Osteocyte (in vitro differentiated cells): ENCODE measurements at places on chromosomes 7 and 10. TPM values are rescaled to one million over a fixed set of nuclear protein-coding genes. Genes with fewer than 3 reads are reported as not detected.

The RPEL1 gene
- total RNA-seq = not detected in 2 replicates

The TFEC gene
- not detected in 2 replicates for total RNA-seq

The EGFR gene
- 56.2 and 56.5 TPM in 2 replicates for total RNA-seq

- no peak overlapping the region for H3K27ac ChIP-seq
- no peak for DNase-seq
- no peaks in the 10 kb centered on the region for H3K27me3 ChIP-seq
- H3K36me3 ChIP-seq = no peaks in the 10 kb centered on the region
- peaks cover 13% of the 10 kb centered on the region for H3K4me1 ChIP-seq
Measured at GRCh38 chr7:84677117-84677732, 482.6 kb upstream of the SEMA3A start.

DNA sequence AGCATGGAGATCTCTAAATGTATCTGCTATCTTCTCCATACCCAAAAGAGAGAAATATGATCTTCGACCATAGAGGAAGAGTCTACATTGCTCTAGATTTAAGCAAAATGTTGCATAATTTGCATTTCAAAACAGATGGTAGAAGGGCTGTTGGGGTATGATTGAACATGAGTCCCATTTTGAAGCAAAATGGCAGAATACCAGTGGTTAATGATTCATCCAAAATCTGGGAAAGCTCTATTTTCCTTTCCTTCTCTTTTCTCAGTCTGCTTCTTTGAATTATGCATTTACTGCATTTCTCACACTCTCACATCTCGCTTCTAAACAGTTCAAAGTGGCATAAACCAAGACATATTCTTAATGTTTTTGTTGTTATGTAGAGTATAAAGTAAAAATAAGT is 178.5 kb downstream of the MACC1 start:
- DNase-seq = no peak
- H3K27me3 ChIP-seq = peaks cover 14% of the 10 kb centered on the region
- H3K27ac ChIP-seq = no peak overlapping the region
- H3K36me3 ChIP-seq = no peaks in the 10 kb centered on the region
- H3K4me3 ChIP-seq = no peak overlapping the region

DNA sequence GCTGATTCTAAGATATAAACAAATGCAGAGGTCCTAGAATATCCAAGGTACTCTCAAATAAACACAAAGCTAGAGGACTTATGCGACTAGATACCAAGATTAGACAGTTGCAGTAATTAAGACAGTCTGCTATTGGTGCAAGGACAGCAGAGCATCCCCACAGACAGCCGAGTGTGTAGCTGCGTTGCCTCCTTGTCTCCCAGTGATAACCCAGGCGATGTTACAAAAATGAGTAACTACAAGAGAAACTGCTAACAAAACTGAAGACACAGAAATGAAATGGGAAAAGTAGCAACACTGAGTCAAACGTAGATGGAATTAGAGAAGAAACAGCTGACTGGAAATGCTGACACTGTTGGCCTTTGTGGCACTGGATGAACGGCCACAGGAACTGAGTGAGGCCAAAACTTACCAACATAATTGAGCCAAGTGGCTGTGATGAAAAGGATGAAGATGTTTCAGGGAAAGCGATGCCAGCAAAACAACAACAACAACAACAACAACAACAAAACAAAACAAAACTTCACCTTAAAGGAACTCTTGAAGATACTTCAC is 54.3 kb downstream of the BAIAP2L1 start:
- H3K36me3 ChIP-seq = peaks cover 2% of the 10 kb centered on the region
- H3K27me3 ChIP-seq = no peaks in the 10 kb centered on the region
- no peak overlapping the region for H3K4me3 ChIP-seq
- no peak for DNase-seq

DNA sequence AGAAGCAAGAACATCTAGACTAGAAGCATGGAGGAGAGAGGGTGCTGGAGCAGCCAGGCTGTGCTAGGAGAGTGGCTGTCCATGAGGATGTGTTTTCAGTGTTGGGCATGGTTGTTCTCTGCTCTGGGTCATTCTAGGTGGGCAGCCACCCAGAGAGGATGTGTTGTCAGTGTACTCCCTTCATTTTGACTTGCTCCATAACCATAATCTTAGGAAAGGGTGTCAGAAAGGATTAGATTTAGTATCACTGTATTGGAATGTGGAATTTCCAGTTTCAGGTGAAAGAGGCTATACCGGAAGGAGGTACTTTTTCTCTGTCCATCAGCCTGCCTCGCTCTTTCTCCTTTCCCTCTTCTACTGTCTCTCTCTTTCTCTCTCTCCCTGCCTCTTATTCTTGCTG is 474.5 kb upstream of the PODXL start:
- H3K4me1 ChIP-seq = no peaks in the 10 kb centered on the region
- H3K4me3 ChIP-seq = no peak overlapping the region
- H3K36me3 ChIP-seq = no peaks in the 10 kb centered on the region
- DNase-seq = no peak
- no peak overlapping the region for H3K27ac ChIP-seq
- peaks cover 22% of the 10 kb centered on the region for H3K27me3 ChIP-seq

- H3K4me3 ChIP-seq = no peak overlapping the region
- H3K4me1 ChIP-seq = peaks cover 2% of the 10 kb centered on the region
- H3K27ac ChIP-seq = no peak overlapping the region
- DNase-seq = no peak
- H3K36me3 ChIP-seq = no peaks in the 10 kb centered on the region
Measured at GRCh38 chr10:121355161-121355560, 243.1 kb downstream of the FGFR2 start.

DNA sequence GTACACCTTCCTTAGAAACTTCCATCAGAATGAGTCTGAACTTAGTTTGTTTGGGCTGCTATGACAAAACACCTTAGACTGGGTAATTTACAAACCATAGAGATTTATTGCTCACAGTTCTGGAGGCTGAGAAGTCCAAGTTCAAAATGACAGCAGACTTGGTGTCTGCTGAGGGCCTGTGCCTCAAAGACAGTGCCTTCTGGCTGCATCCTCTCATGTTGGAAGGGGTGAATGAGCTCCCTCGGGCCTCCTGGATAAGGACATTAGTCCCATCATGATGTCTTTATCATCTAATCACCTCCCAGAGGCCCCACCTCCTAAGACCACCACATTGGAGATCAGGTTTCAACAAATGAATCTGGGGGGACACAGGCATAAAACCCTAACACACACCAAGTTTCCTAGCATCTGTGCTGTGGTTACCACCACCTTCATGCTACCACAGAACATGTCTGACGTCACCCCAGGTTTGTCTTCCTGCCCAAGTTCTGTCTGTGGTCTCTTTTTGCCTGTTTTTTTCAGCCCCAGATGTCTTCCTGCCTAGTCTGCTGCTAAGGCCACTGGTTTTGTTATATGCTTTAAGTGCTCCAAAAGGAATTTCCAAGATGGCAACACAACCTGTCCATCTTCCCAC is 150.9 kb upstream of the COBL start:
- no peaks in the 10 kb centered on the region for H3K4me1 ChIP-seq
- H3K27me3 ChIP-seq = no peaks in the 10 kb centered on the region
- H3K36me3 ChIP-seq = no peaks in the 10 kb centered on the region
- no peak overlapping the region for H3K4me3 ChIP-seq

DNA sequence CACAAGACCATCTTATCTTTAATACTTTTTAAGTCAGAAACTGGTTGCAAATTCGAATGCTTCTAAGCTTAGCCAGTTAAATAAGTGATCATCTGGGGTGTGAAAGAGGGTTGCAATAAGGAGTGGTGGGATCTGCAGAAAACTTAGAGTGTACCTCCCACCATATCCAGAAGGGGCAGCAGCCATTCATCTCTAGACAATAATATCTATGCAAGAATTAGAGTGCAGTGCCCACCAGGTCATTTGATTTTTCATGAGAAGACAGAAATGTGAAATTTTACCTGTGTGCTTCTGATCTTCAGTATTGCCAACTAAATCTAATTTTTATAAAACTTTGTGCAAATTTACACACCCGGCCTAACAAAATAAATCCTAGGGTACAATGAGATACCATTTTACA is 127.2 kb upstream of the SP4 start:
- H3K36me3 ChIP-seq = no peaks in the 10 kb centered on the region
- H3K4me3 ChIP-seq = no peak overlapping the region
- H3K4me1 ChIP-seq = no peaks in the 10 kb centered on the region
- DNase-seq = no peak
- H3K27me3 ChIP-seq = no peaks in the 10 kb centered on the region

DNA sequence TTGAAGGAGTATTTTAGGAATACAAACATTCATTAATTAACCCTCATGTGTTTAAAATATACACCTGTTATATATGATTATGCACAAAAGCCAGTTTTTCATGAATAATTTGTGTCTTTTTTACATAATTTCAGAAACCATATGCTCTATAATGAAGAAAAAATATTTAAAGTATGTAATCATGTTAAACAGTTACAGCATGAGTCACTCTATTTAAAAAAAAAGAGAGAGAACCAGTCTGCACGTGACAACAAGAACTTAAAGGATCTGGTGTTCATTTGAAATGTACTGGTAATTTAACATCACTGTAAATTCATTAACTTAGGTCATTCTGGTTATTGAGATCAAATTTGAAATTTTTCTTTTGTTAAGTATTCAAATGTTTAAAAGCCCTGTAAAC is 228.5 kb downstream of the CACNB2 start:
- H3K4me3 ChIP-seq = no peak overlapping the region
- peaks cover 32% of the 10 kb centered on the region for H3K4me1 ChIP-seq
- no peak for DNase-seq
- H3K27me3 ChIP-seq = no peaks in the 10 kb centered on the region
- H3K36me3 ChIP-seq = no peaks in the 10 kb centered on the region

DNA sequence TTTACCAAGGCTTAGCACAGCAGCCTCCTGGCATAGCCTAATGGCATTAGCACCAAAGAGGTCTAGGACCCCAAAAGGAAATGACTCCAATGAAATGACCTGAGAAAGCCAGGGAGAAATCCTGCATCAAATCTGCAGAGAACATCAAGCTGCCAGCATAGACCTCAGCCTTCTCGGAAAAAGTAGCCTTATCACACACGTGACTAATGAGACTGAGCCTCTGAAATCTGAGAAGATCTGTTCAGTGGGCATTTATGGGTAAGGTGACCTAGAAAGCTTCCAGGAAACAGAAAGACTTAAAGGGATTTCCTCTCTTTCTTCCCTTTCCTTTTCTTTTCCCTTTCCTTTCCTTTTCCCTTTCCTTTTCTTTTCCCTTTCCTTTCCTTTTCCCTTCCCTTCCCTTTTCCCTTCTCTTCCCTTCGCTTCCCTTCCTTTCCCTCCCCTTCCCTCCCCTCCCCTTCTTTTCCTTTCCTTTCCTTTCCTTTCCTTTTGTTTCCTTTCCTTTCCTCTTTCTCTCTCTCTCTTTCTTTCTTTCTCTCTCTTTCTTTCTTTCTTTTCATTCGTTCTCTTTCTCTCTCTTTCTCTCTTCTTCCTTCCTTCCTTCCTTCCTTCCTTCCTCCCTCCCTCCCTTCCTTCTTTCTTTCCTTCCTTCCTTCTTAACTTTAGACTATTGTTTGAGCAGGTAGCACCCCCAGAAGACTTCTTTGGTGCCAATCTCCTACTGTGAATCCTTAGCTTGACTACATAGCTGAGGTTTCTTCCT is 23.1 kb upstream of the PTTG1IP2 start:
- H3K4me1 ChIP-seq = peaks cover 5% of the 10 kb centered on the region
- no peak for DNase-seq
- H3K27me3 ChIP-seq = peaks cover 24% of the 10 kb centered on the region

DNA sequence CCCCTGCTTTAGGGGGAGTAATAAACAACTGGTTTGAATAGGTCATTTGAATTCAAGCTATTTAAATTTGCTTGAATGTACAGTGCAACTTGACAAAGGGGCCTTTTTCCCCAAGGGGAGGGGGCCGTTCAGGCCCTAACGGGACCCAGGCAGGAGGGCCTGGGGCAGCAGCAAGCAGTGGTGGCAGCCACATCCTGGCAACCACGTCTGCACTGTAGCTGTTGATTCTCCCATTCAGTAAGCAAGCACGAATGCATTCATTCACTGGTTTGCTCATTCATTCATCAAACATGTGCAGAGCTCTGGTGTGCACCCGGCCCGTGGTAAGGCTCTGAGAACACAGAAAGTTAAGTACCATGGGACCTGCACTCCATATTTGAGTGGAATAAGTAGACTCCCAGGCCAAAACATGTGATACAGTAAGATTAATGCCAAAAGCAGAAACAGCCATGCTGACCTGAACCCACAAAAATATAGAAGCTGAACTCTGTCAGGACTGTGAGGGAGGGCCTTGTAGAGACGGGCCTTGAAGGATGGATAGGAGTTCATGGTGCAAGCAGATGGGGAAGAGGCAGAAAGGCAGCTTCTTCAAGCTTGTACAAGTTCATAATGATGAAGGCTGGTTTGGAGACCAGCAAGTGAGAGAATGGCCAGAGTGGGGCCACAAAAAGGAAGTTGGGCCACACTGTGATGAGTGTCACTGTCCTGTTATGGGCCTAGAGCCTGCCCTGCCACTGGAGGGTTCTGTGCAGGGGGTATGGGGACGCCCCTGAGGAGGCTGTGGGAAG is 29.3 kb upstream of the C10orf53 start:
- H3K4me3 ChIP-seq = no peak overlapping the region
- no peaks in the 10 kb centered on the region for H3K36me3 ChIP-seq
- H3K4me1 ChIP-seq = peaks cover 5% of the 10 kb centered on the region
- peak; percentile 48 for DNase-seq
- no peak overlapping the region for H3K27ac ChIP-seq
- peaks cover 14% of the 10 kb centered on the region for H3K27me3 ChIP-seq

DNA sequence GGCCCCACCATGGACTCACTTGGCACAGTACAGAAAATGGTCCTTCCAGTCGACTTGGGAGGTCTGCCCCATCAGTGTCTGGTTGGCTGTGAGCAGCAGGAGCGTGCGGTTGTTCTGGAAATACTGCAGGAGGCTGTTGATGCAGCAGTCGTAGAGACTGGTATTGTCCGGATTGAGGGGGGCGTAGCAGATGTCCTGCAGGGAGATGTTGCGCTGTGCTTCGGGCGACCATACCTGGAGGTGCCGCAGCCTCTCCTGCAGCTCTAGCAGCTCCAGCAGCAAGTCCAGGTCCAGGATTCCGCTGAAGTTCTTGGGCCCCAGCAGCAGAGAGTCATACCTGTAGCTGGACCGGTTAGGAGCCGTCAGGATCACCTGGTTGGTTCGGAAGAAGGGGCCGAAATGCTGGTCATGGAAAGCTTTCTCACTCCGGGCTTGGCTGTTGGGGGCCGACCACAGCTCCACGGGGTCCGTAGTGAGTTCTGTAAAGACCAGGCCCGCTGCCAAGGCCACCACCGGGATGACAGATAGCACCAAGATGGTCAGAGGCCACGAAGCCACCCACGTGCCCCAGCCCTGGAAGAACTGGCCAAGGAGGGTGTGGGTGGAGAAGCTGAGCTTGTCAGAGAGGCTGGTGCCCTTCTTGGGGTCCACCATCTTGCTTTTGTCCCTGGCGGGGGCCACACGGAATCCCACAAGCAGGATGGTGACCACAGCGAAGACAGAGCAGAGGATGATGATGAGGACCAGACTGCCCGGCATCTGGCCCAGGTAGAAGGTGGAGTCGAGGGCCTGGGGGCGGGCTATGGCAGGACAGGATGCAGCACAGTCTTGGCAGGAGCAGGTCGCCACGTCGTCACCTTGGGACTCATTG is 2.1 kb downstream of the NPC1L1 start:
- DNase-seq = no peak
- H3K4me1 ChIP-seq = no peaks in the 10 kb centered on the region
- no peaks in the 10 kb centered on the region for H3K36me3 ChIP-seq
- H3K27ac ChIP-seq = no peak overlapping the region
- H3K4me3 ChIP-seq = no peak overlapping the region
- H3K27me3 ChIP-seq = peaks cover 2% of the 10 kb centered on the region

- DNase-seq = no peak
- H3K4me3 ChIP-seq = no peak overlapping the region
- H3K27ac ChIP-seq = no peak overlapping the region
- H3K4me1 ChIP-seq = no peaks in the 10 kb centered on the region
Measured at GRCh38 chr10:130326954-130327353, 190.8 kb downstream of the GLRX3 start.
